NCI-H187 (cell line): ENCODE measurements at places on chromosomes 2 and 18.

DNA sequence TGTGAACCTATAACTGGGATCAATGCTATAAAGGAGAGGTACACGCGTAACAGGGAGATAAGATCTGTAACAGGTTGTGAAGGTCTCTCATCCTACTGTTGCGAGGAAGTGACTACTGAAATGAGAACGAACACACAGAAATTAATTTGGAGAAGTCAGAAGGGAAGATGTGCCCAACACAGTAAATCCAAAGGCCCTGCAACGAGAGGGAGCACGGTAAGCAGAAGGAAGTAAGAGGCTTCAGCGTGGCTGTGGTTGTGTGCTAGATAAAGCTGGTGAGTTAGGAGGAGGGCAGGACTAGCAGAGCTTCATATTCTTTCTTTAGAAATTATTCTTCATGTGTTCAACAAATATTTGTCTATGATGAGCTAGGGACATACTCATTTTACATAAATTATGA, 2.5 kb upstream of the ATG16L1 start:
- DNase-seq = no peak

DNA sequence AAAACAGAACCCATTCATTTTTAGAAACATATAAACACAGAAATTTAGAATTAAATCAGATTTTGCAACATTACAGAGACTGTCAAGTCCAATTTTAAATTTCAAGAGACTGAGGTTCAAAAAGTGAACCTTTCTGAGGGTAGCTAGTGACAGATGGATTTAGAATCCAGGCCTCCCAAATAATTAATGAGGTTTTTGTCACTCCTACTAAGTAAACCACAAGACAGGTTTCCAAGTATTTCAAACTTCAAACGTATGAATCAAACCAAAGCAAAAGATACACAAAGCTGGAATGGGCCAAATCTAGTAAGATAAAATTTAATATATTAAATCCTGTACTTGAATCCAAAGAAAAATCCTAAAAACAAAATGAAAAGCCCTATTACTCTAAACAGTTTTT, 25.3 kb downstream of the PPP4R3B start:
- no peak for DNase-seq

DNA sequence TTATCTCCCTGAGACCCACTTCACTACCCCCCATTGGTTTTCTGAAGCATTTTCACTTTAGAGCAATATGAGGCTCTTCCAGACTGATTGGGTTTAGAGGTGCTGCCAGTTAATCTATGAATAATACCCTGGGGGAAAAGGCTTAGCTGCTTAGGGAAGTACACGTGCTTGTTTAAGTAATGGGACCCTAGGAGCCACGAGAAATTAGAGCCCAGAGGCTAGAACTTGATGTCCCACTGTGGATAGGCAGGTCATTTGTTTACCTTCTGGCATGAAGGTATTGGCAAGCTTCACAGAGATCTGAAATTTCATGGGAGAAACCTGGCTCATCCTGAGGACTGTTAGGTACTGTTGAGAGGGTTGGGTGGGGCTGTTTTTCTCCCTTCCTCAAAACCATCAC, 59.7 kb downstream of the CLIP4 start:
- DNase-seq = no peak

DNA sequence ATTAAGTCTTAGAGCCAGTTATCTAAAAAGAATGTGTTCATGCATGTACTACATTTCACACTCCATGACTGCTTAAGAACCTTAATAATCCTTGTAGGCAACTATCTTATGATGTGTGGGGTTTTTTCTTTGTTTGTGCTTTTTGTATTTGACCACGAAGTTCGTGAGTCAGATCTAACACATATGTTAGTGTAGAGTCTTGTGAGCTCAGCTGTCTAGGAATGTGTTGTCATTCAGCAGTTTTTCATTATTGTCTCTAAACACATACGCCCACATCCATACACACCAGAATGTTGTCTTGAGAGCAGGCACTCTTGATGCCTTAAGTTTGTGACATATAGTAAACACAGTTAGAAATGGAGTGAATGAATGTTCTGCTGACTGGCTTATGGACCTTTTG, 38.4 kb downstream of the CAB39 start:
- no peak for DNase-seq

GRCh38 chr2:121281694-121282093, 3.3 kb downstream of the TFCP2L1 start:
- DNase-seq = no peak

DNA sequence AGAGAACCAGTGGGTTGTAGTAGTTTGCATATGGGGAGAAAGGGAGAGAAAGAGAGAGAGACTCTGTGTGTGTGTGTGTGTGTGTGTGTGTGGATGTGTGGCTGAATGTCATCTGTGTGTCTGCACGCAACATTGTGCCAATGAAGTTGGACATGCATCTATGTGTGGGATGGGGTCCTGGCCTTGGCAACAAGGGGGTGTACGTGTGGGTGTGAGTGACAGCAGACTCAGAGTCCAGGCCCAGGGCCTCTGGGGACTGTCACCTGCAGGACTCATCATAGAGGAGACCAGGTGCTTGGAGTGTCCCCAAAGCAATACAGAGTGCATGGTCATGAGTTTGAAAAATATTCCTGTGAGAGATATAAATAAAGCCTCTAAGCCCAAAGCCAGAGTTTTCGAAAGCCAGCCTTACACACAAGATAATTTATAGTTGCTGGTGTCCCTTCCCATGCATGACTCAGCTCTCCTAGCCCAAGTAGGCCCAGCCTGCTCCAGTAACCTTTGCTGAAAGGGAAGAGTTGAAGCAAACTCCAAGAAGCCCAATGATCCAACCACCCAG, 59.9 kb downstream of the TNP1 start:
- no peak for DNase-seq

- peak; percentile 85 for DNase-seq
Measured at GRCh38 chr2:30711646-30712085, 95.6 kb downstream of the CAPN13 start.

- no peak for DNase-seq
Measured at GRCh38 chr18:64474773-64475172, 325.9 kb upstream of the LINC00305 start.

- DNase-seq = no peak
Measured at GRCh38 chr2:156306821-156307220, 25.7 kb downstream of the NR4A2 start.

- DNase-seq = no peak
Measured at GRCh38 chr2:69926849-69927515, 12.1 kb downstream of the MXD1 start.

DNA sequence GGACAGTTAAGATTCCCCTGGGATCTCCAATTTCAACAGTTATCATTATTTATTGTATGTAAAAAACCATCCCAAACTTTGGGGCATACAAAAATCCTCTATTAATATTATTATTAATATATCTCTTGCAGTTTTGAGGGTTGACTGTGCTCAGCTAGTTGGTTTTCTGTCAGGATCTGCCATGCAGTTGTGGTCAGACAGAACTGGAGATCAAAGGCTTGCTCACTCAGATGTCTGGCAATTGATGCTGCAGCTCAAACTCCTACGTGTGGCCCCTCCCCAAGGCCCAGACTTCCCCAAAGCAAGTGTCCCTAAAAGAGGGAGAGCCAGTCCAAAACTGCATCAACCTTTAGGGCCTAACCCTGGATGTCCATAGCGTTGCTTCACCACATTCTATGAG, 204.7 kb downstream of the TTC32 start:
- no peak for DNase-seq

DNA sequence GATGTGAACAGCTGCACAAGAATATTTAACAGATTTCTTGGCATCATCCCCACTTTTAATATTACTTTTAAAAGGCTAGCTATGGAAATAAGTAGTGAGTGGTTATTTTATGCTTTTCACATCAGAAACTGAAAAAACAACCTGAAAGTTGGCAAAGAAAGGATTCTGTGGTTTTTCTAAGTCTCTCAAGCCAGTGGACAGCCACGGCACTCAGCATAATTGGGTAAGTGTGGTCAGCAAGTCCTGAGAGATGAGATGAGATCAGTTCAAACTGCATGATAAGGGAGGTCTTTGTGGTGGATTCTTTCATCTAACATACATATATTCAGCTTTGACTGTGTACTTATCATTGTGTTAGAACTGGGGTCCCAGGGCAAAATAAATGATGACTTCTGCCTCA, 105.2 kb downstream of the LYPD6B start:
- no peak for DNase-seq

DNA sequence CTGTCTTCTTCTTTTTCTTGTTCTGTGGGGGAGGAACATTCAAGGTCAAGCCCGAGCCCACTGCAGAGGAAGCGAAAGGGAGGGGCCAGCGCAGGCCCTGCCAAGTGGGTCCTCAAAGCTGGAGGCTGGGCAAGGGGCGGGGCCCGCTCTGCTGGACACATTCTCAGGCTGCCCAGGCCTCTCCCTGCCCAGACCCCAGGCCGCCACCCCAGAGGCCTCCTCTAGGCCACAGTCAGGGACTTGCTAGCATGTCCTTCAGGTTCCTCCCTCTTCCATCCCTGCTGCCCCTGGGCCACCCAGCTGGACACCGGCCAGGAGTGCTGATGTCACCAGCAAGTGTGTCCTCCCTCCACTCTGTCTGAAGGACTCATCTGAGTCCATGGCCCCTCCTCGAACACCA, 44.1 kb downstream of the KIF1A start:
- no peak for DNase-seq

DNA sequence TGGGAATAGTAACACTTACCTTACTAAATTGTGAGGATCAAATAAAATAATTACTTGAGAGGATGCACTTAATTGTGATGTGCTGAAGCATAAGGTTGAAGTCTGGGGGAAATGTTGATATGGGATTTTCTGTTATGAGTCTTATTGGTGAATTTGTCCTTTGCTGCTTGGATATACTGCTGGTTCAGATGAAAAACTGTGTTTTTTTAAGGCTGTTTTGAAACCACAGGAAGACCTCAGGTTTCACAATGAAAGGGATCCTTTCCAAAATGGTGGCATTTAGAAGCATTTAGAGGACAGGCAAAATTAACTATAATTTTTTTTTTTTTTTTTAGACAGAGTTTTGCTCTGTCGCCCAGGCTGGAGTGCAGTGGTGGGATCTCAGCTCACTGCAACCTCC, 34.9 kb downstream of the SPATS2L start:
- DNase-seq = no peak

- no peak for DNase-seq
Measured at GRCh38 chr2:54986264-54986663, 64.0 kb downstream of the RTN4 start.

DNA sequence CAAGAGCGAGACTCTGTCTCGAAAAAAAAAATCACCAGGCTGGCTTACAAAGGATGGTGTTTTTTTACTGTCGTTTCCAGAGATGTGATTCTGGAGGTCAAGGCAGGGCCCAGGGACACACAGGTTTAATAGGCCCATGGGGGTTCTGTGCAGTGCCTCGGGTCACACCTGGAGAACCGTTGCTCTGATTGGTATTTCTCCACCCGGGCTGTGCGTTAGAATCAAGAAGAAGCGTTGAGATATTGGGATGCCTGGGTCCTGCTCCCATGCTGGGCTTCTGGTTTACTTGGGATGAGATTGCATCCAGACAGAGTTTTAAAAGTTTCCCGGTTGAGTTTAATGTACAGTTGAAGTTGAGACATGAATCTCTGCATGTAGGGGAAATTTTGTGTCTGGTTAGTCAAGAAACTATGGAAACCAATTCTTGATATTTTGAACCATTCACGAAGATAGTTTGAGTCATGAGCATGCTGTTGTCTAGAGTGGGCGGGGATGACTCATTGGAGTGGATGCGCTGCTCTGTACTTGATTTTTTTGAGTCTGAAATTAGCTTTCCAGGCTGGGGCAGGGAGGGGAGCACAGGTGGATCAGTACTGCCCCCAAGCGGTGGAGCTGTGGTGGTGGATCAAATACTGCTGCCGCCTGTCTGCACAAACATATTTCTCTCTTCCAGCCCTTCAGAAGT, 50.1 kb downstream of the GREB1 start:
- DNase-seq = peak; percentile 69

GRCh38 chr2:206438196-206438724, 5.1 kb upstream of the ADAM23 start:
- DNase-seq = no peak

DNA sequence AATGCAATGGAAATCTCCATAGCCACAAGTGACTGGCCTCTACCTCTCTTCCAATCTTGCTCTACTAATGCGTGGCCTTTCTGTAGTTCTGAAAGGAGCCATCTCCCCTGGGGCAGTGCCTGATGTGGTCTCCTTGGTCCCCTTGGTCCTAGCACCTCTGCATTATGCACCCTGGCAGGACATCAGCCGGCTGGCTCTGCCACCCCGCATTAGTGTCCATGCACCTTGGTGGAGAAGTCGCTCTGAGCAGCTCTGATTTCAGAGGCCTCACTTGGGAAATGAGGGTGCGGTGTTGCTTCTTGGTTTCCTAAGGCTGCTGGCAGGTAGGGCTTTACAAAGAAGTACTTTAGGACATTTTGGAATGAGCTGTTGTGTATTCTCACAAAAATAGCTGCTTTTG, 317.9 kb downstream of the GBX2 start:
- no peak for DNase-seq

DNA sequence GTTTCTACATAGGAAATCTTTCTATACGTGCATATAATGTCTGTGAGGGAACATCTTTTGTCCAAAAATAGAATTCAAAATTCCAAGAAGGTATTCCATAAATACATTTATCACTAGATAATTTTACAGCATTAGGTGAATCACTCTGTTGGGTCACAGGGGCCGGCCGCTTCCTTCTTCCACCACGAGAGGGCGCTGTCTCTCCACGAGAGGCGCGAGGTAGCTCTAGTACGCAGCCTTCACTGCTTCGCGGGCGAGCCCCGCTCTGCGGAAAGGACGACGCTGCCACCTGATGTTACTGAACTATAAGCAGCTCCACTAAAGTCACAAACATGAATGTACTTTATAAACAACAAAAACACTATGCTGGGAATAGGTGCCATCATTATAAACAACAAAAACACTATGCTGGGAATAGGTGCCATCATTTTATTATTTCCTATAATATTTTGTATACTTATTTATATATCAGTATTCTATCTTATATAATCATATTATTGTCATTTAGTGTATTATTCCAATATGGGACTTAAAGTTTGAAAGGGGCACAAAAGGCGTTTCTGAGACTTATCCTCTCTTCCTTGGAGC, 69.4 kb upstream of the REV1 start:
- DNase-seq = peak; percentile 69

GRCh38 chr18:76406791-76407190, 88.3 kb downstream of the ZNF516 start:
- DNase-seq = no peak

- DNase-seq = no peak
Measured at GRCh38 chr2:126504949-126505348, 151.0 kb upstream of the GYPC start.
